ENCODE measurements at places on chromosomes 4 and X.

GRCh38 chrX:138723301-138723700 is 11.8 kb upstream of the FGF13 start:
- DNase-seq = no peak

DNA sequence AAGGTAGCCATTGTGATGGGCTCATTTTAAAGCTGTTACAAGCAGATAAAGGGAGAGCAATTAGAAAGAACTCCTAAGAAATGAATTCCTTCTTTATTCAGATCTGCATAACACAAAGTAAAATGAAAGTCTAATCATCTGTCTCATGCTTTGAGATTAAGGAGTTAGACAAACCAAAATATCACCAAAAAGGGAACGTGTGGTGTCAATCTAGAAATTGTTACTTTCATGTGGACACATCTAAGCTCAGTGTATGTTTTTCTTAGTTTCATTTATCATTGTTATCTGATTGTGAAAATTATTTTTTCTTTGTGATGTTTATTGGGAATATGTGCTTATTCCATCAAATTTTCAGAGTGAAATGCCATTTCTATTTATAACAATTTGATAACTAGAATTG is 80.3 kb downstream of the BANK1 start:
- no peak for DNase-seq

- DNase-seq = no peak
Measured at GRCh38 chr4:112182604-112183003, 37.4 kb downstream of the FAM241A start.

GRCh38 chr4:85929961-85930665 is 429.7 kb downstream of the MAPK10 start:
- DNase-seq = no peak

DNA sequence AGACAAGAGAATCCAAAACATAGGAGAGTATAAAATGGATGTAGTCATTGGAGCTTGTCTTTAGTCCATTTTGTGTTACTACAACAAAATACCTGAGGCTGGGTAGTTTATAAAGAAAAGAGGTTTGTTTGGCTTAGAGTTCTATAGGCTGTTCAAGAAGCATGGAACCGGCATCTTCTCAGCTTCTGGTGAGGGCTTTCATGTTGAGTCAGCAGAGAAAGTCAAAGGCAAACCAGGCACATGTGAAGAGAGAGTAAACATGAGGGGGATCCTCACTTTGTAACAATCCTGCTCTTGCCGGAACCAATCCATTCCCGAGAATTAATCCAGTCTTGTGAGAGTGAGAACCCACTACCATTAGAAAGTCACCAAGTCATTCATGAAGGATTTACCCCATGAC is 8.1 kb upstream of the HCCS start:
- DNase-seq = no peak

DNA sequence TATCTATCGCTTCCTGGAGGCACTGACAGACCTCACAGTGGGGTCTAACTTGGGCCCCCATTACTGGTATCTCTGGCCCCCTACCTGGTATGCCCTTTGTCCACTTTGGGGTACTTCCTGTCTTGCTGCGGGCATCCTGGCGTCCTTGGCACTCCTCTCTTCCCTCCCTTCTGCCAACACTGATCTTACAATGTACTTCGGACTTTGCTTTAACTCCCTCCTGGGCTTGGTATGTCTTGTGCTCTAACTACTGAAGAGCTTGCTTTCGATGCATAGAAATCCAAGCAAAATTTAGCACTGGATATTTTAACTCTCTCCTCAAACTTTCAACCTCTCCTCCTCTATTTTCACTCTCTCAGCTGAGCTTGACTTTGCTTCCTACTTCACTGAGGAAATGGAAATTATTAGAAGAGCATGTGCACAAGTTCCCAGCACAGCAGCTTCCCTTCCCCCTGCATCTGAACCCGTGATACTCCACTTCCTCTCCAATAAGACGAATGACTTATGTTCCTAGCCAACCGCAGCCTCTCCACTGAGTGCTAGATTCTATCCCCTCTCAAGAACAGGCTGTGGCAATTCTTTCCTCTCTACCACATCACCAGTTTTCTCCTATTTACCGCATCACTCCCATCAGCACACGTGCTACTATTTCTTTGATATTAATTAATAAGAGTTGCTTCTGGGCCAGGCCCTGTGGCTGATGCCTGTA is 52.9 kb downstream of the SUPT20HL2 start:
- DNase-seq = no peak

DNA sequence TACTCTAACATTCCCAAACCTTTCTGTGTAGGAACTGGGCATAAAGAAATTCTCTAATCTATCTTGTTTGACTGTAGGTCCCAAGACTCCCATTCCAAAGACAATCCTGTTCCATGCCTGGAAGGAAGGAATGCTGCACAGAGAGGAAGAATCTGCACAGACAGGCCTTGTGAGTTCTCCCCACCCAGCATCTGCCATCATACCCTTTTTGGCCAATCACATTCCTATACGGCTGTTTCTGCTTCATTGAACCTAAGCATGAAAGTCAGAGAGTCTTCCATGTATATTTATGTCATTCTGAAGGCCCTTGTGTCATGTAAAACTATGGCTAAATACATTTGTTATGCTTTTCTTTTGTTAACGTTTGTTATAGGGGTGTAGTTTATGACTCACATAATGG is 667.7 kb upstream of the IGFBP7 start:
- no peak for DNase-seq

DNA sequence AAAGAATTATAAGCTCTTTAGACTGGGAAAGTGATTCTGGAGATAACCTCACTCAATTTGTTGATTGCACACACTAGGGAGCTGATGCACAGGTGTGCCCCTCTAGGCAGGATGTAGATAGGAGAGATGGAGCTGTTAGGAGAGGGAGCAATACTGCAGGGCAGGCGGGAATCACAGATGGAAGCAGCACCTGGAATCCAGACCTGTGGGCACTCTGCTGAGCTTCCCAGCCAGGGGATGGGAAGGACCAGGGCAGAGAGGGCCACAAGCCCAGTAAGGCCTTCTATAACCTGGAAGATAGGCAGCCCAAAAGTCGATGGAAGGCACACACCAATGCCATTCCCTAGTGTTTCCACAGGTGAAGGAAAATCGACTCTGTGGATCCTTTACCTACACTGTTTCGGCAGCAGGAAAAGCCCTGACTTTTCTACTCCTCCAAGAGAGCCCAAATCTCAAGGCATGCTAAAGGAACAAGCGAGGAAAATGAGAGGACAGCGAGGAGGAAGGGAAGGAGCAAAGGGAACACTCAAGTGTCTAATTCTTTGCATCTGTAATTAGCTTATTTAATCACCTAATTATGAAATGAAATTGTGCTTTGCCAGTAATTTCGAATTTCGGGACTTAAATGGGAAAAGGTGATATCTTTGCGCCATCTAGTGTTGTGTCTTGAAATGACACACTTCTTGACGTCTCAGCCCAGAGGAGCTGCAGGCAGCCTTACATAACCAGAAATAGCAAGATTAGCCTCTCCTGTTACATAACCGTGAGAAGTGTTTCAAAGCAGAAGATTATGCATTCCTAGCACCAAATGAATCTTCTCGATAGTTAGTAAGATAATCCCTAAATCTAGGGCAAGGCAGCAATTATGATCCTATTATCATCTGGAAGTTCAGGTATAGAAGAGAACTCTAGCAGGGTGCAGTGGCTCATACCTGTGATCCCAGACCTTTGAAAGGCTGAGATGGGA is 31.0 kb upstream of the TLR3 start:
- DNase-seq = no peak

DNA sequence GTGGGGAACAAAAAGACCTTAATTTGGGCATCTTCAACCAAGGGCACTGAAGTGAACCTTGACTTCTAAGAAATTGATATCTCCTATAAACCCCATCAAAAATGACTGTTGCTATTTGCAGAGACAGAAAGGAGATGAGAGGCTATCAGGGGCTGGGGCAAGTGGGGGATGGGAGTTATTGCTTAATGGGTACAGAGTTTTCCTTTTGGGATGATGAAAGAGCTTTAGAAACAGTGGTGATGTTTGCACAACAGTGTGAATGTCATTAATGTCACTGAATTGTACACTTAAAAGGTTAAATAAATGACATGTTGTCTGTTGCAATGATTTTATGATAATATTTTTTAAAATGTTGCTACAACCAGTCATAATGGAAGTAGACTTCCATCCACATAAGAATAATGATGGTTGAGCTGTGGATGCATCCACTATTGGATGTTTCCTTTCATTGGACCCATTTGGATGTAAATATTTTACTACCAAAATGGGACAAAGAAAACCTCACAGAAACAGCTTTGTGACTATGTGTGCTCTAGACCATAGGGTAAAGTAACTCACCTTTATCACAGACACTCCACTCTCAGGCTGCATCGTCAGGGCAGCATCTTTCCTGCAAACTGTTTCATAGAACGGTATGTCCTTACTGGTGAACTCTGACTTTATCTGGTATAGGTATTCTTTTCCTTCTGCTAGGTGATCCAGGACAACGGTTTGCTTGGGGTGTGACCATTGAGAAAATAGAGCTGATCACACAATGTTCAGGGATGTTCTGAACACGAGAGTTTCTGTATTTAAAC is 31.6 kb upstream of the FAM9A start:
- no peak for DNase-seq

DNA sequence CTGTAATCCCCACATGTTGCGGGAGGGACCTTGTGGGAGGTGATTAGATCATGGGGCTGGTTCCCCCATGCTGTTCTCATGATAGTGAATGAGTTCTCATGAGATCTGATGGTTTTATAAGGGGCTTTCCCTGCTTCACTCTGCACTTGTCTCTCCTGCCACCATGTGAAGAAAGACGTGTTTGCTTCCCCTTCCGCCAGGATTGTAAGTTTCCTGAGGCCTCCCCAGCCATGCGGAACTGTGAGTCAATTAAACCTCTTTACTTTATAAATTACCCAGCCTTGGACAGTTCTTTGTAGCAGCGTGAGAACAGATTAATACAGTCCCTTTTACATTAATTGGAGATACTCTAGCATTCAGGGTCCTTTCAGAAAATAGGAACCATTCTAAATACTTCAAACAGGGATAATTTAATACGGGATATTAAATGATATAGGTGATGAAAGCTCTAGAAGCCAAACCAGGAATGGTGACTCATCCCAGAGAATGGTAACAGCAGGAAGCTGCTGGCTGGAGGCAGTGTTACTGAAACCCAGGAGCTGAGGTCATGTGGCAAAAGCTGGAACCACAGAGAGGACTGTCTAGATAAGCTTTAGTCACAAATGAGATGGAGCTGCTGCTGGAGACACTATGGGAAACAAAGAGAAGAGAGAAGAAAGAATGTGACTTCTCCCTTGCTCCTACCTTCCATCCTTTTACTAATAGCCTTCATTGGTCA is 57.3 kb downstream of the GSTCD start:
- DNase-seq = no peak

GRCh38 chr4:57214654-57215411 is 104.6 kb upstream of the IGFBP7 start:
- no peak for DNase-seq

GRCh38 chr4:56314207-56314915 is 72.9 kb downstream of the AASDH start:
- no peak for DNase-seq

DNA sequence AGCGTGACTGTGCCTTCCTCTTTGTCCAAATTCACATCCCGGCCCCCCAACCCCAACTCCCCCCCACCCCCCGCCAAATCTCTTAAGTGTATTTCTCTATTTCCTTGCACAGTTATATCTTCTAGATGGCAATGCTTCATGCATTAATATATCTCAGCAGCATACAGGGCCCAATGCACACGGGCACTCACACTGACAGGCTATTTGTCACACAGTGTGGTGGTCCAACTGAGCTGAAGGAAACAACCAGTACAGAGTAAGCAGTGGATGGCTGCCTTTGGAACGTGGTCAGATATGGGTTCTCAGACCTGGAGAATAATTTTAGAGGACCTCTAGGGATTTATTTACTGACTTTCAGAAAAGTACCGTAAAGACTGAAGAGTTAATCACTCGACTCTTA is 681 bp downstream of the EXOC1 start:
- DNase-seq = no peak
